HS-27A (cell line): ENCODE measurements at places on chromosomes 2 and 18.

DNA sequence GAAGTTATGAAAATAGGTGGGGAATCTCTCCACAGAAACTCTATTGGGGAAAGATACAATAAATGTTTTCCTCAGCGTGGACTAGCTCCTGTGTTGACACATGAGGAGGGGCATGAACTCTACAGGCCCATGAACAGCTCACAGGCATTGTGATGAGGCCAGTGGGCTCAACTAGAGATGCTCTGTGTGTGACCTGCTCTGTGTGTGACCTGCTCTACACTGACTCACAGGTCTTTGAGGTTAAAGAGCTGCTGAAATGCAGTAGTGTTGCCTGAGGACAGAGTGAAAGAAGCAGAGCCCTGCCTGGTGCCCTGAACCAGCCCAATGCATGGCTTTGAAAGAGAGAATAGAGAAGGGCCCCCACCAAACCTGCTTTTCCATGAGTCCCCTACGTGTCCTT is 117.6 kb downstream of the MCFD2 start:
- no peak for DNase-seq

GRCh38 chr18:56627991-56628390 is 10.4 kb downstream of the TXNL1 start:
- no peak for DNase-seq

DNA sequence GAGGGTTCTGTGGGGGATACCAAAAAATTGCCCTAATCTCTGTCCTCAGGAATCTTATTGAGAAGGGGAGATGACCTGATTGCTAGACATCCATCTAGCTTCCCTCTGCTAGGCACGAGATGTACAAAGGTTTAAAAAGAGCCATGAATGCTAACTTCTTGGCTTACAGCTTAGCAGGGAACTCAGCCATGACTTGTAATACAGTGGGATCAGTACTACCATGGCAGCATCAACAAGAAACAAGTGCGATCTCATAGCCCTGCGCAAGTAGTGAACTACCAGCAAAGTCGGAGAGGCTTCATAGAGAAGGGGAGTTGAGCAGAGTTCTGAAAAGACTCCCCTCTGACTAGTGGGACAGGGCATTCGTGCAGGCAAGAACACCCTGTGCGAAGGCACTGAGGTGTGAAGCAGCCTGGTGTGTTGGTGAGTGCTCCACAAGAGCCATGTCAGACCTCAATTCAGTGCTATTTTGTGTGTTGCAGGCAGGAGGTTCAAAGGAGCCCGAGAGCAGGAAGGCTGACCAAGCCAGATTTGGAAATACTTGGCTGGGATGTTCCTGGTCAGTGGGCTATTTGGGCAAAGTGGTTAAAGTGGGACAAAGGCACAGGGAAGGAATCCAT is 130.0 kb downstream of the FMNL2 start:
- DNase-seq, result no peak

DNA sequence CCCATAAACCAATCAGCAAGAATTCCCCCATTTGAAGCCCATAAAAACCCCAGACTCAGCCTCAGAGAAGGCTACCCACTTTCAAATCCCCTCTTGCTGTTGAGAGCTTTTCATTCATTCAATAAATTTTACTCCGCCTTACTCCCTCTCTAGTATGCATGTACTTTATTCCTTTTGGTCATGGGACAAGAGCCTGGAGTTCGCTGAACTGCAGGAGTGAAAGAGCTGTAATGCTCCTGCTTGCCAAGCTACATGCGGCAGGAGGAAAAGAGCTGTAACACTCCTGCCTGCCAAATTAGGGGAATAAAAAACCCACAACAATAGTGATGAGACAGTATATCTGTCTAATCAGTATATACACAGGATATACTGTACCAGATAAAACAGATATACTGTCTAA is 1261.7 kb downstream of the LRP1B start:
- DNase-seq, result no peak

DNA sequence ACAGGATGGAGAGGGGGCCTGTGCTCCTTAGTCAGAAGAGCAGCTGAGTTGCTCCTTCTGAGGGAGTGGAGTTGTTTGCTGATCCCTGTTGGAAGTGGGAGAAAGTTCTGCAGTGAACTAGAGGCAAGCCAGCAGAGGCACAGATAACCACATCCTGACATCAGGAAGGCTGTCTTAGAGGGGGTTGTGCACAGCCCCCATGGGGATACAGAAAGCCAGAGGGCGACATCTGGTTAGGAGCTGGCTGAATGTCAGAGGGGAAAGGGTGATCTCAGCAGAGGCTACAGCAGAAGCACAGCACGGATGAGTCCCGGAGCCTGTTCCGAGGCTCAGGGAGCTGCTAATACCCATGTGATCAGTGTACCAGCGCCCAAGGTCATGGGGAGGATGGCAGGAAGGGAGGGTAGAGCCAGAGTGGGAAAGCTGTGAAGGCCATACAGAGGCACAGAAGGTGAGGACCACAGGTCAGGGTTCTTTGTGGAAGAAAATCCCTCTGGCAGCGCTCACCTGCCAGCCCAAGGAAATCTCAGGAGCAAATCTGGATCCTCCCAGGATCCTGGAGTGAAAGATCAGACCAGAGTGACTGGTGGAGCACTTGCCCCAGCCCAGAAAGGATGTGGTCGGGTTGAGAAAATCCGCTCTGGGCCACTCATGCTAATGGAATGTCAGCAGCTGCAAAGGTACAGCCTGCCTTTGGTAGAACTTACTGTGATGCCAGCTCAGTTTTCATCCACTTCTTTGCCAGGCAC is 111.8 kb downstream of the STPG4 start:
- DNase-seq, result peak; percentile 97

GRCh38 chr2:15378148-15378908 is 182.8 kb downstream of the NBAS start:
- no peak for DNase-seq
